Stimulated activated CD4-positive, alpha-beta T cell treated with anti-CD3 and anti-CD28 coated beads, Interleukin-1b, Interleukin-23, amount 100 ng/mL, for 1 hour (primary cell): ENCODE measurements at places on chromosomes 3 and 15.

DNA sequence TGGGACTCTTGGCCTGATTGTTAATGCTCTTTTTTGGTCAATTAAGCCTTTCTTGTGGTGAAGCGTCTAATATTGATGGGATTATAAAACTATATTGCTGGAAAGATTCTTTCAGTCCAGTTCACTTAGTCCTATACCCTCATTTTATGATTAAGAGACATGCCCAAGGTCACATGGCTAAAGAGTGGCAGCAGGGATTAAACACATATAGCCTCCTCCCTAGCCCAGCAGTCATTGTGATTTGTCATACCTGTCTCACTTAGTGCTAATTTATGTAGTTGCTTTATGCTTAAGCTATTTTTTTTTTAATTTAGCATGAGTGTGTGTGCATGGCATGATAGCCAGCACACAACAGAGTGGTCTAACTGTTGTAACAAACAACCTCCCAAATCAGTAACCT is 9.5 kb downstream of the PARP14 start:
- no peak for DNase-seq

DNA sequence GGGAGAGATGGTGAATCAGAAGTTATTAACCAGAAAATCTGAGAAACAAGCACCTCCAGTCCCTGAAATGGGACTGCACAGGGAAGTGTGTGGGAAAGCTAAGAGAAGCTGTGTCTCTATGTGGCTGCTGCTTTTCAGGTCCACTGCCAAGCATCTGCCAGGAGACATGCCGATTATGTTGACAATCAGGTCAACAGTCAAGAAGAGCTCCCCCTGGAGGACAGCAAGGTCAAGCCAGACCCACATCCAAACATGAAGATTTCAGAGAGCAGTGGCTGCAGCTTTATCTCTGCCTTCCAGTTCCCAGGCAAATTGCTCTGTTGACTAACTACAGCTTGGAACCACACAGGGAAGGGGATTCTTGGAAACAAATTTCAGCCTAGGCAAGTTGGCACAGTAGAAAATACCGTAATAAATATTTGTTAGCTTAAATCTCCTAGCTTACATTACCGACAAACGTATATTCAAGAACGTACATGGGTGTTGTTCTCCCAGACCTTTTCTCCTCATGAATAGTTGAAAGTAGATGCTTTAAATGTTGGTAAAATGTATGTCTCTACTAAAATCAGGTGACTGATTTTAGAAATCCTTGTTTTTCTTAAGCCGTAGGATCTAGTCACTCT is 394.5 kb upstream of the RARB start:
- no peak for DNase-seq

GRCh38 chr3:192570821-192571791 is 156.2 kb downstream of the FGF12 start:
- DNase-seq: no peak

DNA sequence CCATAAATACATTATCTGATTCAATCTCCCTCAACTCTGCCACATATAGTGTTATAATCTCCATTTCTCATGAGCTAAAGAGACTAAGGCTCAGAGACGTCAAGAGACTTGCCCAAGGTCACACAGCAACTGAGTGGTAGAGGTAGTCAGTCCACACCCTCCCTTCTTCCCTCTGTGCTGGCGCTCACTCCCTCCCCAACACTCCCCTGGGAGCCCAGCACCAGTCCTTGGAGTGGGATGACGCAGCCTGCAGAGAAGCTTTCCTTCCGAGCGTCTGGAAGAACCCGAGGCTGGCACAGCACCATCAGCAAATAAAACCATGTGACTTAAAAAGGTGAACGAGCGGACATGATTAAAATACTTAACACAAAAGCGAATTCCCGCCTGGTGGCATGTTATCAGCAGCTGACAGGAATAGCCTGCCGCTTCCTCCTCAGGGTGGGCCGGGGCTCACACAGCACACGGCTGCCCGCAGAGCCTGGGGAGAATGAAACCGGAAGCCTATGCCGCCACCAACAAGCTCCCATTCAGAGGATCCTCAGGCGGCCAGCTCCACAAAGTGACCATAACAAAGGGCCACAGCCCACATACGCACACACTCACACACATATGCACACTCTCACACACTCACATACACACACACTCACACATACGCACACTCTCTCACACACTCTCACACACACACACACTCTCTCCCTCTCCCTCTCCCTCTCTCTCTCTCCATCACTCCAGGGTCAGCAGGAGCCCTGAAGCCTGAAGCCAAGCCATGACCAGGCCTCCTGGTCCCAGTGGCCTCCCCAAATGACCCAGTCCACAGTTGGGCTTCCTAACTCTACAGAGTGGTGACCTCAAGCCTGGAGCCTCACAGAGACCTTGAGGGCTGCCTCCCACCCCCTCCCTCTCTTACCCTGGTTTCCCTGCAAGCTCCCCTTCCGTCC is 120.5 kb downstream of the XXYLT1 start:
- DNase-seq: no peak

DNA sequence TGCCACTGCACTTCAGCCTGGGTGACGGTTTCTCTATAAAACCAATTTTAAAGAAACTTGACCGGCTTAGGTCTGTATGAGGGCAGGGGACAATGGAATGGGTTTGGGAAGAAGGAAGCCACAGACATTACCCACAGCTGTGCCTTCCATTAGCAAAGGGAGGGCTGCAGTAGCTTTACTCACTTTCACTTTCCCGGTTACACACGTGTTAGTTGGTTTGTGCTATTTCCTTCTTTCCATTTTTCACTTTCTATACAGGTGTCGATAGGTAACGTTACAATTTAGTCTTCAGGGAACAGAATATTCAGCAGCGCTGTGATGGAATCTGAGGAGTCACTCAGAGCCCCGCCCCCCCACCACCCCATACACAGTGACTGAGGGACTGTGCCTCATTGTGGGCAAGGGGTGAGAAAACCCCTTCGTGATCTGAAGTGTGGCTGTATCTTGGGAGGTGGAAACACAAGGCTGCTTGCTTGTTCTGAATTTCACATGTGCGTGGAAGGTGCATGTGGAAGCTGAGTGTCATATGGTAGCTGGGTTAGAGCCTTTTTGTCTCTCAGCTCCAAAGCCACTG is 44.8 kb upstream of the RPL32 start:
- DNase-seq: no peak

DNA sequence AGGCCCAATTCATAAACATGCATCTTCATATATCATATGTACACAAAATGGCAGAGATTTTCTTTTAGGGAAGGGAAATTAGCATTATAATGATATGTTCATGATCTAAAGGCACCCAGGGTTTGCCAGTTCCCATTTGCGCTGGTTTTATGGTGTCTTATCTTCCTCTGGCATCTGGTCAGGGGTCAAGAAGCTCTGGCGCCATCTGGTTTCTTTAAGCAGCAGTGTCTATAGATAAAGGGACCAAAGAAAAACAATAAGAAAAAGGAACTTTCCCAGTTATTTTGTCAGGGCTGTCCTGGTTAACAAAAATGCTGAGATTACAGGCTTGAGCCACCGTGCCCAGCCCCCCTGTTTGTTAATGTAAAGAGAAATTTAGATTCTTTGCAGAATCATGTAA is 3.3 kb upstream of the DCP1A start:
- DNase-seq: no peak

- DNase-seq: no peak
These were observed 63.5 kb upstream of the SLC6A1 start for GRCh38 chr3:10928961-10929471.

DNA sequence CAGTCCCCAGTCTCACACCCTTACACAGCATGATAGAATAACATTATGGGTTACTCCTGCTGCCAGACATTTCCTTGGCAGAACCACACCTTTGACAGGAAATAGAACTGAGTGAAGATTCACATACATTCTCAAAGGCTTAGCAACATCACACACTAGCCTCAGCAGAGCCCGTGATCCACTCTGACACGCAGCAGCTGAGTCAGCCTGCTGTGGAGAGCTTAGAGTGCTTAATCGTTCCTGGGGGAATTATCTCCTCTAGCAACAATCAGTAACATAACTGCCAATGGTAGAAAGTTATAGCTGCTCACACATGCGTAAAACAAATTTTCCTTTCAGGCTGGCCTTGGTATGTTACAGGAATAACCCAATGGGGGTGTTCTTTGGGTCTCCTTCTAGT is 382.1 kb downstream of the GAP43 start:
- DNase-seq: no peak

GRCh38 chr3:30439451-30440053 is 166.8 kb upstream of the TGFBR2 start:
- no peak for DNase-seq
